ENCODE measurements at places on chromosomes 2 and 18.

DNA sequence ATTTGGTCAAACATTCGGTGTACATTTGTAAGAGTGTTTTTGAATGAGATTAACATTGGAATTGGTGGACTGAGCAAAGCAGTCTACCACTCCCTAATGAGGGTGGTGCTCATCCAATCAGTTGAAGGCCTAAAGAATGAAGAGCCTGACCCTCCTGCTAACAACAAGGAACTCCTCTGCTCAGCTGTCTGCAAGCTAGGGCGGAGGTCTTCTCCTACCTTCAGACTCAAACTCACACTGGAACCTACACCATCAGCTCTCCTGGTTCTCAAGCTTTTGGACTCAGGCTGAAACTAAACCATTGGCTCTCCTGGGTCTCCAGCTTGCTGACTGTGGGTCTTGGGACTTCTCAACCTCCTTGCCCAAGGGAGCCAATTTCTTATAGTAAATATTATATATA is 55.5 kb upstream of the NPAS2 start:
- DNase-seq: no peak

DNA sequence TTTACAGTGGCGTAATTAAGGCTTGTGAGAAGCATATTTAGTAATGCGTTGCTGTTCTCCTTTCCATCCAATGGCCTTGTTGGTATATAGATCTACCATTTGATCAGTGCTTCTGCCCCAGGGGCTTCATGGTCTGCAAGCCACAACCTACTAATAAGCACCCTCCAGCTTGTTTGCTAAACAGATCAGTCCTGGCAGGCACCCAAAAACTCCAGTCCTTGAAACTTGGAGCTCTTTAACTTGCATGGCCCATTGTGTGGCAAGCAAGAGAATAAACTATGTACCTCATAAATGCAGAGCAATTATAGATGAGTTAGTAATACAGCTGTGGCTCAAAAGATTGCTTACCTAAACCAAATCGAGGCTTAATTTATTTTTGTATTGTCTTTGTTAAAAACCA is 158.5 kb downstream of the FTCDNL1 start:
- DNase-seq: no peak

DNA sequence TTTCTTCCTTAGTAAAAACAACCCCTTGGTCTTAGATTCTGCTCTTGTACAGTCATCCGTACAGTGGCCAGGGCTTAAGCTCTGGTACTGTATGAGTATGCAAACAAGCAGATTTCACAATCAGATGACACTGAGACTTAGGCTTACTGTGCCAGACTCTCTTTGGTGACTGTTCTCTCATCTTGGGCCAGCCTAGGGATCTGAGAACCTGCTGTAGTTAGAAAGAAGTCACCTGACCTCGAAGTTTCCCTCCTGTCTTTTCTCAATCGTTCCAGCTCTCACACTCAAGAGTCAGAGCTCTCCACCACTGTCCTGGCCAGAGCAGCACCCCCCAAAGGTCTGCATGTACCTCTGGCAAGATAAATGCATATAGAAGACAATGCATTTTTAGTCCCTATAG is 63.2 kb downstream of the ZEB2 start:
- peak; percentile 3 for DNase-seq

- DNase-seq: no peak
Observed at GRCh38 chr18:13338318-13338717, 119.8 kb downstream of the LDLRAD4 start.

GRCh38 chr2:126839796-126840195 is 58.9 kb upstream of the TEX51 start:
- no peak for DNase-seq

DNA sequence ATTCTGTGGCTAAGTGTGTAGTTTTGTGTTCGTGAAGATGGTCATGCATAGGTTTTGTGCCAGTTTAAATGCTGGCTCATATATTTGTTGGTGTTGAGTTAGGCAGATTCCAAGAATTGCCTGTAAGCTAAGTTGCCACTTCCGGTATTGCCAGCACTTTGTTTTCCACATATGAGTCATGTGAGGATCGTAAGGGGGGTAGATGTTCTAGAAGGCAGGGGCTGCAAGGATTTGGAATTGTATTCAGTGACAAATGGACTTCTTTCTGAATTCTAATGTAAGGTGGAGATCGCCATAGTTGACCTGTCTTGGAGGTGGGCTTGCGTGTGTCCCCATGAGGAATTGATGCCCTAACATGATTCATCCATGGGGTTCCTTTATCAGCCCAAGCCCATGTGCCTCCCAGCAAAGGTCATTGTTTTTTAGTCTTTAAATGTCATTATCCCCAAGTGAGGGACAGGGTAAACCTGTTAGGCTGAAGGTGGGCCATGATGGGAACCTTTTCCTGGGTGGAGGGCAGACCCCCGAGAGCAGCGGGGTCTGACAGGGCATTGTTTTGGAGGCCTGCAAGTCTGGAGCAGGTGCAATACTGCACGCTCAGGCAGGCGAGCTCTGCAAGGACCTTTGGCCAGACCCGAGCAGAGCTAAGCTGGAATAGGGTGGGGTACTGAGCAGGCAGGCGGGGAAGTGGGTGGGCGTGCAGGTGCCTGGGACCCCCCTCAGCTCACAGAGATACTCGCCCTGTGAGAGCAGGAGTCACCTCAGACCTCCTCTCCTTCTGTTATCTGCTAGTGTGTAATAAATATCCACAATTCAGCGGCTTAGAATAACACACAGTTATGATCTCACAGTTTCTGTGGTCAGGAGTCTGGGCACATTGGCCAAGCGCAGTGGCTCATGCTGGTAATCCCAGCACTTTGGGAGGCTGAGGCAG is 77.4 kb downstream of the LRRFIP1 start:
- peak; percentile 63 for DNase-seq

DNA sequence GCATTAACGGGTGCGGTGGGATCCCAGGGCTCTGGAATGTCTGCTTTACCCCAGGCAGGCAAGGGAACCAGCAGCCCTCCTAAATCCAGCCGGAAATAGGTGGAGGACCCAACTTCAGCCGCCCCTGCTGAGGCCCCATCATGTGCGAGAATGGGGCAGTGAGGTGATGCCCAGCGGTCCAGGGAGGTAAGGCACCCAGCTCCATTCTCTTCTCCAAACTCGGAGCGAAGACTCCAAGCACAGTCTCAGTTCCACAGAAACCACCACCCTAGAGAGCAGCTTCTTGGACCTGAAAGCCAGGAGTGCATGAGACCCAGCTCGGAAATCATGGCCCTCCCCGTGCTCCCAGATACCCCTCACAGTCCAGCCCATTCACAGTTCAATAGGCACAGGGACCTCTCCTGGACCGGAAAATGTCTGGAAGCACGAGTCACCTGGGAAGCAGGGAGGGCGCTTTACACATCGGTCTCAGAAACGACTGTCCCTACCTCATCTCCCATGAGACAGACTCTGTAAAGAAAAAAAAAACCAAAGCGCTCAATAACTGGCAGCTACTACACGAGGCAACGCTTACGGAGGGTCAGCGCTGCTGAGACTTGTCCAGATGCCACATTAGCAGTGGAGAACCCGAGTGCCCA is 2.0 kb downstream of the SDC1 start:
- DNase-seq: no peak

- peak; percentile 74 for DNase-seq
Observed at GRCh38 chr2:227415538-227416424, 28.0 kb upstream of the SCYGR1 start.

DNA sequence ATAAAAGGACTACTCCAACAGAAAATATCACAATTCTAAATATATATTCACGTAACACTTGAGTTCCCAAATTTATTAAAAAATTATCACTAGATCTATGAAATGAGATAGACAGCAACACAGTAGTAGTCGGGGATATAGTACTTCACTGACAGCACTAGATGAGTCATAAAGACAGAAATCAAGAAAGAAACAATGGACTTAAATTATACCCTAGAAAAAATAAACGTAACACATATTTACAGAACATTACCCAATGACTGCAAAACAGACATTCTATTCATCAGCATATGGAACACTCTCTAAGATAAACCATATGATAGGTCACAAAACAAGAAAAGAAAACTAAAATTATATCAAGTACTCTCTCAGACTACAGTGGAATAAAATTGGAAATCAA is 429.4 kb downstream of the MBD2 start:
- DNase-seq: no peak

DNA sequence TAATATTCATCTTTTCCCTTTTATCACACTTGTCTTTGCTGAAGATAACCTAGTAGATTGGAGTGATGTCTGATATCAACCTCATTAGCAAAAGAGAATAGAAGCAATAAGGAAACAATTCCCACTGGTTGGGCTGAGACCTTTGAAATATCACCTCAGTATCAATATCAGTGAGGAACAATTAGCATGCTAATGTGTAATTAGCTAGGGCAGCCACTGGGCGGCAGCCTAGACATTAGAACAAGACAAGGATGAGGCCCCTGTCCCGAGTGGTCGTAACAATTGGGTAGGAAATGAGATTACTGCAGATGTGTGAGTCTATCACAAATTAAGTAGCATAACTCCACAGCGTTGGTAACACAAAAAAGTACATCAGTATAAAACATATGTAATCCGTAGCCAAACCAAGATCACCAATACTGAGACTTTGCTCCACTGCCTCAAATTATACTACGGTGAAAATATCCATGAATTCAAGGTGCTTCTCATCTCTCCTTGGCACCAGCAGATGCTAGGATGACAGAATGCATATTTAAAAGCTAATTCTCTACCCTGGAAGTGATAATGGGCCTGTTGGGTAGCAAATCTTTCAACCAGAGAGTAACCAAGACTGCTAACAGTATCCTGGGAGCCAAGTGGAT is 99.1 kb downstream of the ALPK2 start:
- DNase-seq: peak; percentile 34

- DNase-seq: no peak
Observed at GRCh38 chr18:79487183-79487800, 91.6 kb downstream of the NFATC1 start.

- DNase-seq: no peak
Observed at GRCh38 chr2:226439337-226439736, 360.3 kb downstream of the IRS1 start.

- DNase-seq: peak; percentile 64
Observed at GRCh38 chr2:88159955-88160415, 10.2 kb upstream of the THNSL2 start.

GRCh38 chr18:45981821-45982220 is 14.7 kb upstream of the EPG5 start:
- no peak for DNase-seq

- no peak for DNase-seq
Observed at GRCh38 chr2:206708286-206708685, 9.9 kb downstream of the DYTN start.

DNA sequence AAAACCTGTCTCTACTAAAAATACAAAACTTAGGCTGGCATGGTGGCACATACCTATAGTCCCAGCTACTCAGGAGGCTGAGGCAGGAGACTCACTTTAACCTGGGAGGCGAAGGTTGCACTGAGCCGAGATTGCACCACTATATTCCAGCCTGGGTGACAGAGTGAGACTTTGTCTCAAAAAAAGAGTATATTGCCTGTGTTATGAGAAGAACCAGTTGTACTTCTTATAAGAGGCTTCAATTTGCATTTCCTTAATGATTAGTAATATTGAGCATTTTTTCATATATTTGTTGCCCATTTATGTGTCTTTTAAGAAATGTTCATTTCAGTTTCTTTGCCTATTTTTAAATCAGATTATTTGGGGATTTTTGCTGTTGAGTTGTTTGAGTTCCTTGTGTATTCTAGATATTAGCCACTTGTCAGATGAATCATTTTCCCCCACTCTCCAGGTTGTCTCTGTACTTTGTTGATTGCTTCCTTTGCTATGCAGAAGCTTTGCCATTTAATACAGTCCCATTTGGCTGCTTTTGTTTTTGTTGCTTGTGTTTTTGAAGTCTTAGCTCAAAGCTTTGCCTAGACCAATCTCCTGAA is 75.8 kb upstream of the LRPPRC start:
- no peak for DNase-seq

GRCh38 chr2:219633276-219634065 is 6.0 kb downstream of the SLC4A3 start:
- DNase-seq: no peak

- no peak for DNase-seq
Observed at GRCh38 chr18:79868168-79868784, 70.5 kb downstream of the KCNG2 start.

DNA sequence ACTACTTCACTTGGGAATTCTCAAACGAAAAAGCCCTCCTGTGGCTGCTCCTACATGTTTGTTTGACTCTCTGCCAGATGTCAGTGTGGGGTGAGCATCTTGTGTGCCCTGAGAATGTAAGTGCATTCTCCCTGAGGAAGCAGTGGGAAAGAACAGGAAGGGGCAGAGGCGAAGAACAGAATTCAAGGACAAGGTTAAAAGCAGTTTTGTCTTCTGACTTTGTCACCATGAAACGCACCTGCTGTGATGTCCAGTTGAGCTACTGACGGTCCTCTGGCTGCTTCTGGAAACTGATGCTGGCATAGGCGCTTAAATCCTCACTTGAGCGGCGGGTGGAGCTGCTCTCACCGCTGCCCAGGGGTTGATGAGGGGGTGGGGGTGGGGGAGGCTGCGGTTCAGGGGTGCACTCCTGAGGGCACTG is 4.9 kb downstream of the IRS1 start:
- DNase-seq: peak; percentile 38

- DNase-seq: peak; percentile 6
Observed at GRCh38 chr2:211351987-211352386, 795.6 kb downstream of the CPS1 start.

DNA sequence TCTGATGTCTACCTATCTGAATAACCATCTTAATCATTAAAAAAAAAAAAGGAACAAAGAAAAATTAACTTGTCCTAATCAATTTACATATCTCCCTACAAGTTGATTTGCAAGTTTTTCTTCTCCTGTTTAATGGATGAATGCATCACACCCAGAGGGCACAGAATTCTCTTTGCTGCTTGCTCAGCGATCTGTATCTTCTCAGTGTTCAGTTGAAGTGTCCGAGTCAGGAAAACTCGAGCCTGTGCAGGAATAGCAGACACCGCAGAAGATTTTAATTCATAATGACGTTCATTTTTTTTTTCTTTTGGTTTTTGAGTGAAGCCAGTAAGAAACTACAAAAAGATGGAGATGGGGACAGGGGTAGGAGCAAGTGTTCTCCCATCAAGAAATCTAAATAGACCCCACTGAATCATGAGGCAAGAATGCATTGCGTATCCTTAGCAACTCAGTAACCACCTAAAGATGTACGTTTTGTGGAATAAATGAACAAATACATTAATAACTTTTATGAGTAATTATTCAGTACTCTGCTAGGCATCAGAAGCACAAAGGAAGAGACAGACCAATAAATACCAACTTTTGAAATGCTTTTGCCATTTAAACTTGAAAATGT is 675.5 kb downstream of the LRP1B start:
- no peak for DNase-seq

DNA sequence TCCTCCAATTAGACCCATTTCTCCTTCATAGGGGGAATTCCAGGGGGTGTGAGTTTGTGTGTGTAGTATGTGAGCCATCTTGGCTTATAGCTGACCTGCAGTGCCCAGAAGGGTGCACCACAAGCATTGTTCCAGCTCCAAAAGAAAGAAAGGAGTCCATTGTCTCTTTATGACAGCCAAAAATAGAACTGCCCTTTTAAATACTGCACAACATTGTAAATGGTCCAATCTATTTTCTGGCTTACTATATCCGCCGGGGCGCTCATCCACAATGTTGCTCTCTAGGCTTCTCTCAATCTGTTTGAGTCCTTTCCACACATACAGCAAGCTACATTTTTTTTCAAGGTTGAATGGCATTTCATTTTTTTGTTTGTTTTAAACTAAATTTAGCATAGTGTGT is 517.5 kb downstream of the STK39 start:
- no peak for DNase-seq

- DNase-seq: no peak
Observed at GRCh38 chr2:126059379-126059778, 596.6 kb upstream of the GYPC start.

All from RWPE1 (cell line).